ENCODE measurements at places on chromosomes 6 and 20.

DNA sequence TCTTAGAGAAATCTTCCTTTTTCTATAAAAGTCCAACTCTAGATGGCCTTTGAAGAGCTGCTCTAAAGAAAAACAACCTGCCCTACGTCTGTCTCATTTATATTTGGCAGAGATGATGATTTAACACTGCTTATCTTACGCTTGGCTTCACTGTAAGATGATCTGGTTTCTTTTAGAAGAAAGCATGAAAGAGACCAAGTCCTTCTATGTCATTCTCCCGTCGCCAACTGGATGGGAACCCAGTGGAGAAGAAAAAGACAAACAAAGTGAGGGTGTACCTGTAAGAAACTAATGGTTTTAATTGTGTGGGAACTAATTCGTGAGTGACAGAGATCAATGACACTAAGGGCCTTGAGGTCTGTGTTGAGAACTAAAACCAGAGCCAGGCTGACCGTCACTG is 92.8 kb downstream of the MBOAT1 start:
- DNase-seq: no peak

DNA sequence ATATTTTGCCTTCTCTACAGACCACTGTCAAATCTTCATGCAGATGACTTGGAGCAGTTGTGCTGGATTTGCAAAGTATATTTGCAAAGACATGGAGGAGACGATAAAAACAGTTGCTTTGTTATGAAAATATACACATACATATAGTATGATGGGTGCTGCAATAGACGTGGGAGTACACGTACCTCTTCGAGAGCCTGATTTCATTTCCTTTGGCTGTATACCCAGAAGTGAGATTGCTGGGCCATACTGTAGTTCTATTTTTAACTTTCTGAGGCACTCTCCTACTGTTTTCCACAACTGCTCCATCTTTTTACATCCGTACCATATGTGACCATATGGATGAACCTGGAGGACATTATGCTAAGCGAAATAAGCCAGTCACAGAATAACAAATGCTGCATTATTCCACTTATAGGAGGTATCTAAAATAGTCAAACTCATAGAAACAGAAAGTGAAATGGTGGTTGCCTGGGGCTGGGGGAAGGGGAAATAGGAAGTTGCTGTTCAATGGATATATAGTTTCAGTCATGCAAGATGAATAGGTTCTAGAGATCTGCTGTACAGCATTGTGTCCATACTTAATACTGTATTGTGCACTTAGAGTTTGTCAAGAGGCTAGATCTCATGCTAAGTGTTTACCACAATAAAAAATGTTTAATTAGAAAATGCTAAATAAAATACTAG is 223.8 kb downstream of the HAO1 start:
- DNase-seq: no peak

DNA sequence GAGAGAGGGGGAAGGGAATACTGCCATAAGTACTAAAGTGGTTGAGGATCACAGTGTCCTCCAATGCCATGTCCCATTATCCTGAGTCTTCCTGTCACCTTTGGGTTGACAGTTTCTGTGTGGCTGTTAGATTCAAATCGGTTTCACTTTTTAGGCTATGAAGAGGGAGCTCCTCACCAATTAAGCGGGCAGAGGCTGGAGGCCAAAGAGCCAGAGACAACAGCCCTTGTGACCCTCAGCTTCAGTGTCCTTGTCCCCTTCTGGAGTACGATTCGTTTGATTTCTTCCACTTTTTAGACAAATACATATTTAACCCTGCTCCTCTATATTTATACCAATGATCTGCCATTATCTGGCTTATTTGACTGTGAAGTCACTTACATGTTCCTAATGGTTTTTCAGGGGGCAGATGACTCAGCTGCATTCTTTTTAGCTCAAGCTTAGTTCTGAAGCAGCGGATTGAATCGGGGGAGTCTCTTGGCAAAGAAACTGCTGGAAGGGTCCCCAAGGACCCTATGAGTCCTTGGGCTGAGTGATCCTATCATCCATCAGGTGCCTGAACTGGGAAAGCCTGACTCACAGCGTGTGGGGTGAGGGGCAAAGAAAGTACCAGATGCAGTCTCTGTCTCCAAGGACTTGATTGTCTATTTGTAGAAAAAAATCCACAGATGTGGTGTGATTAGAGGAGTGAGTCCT is 18.2 kb downstream of the FERMT1 start:
- no peak for DNase-seq

GRCh38 chr20:43799150-43799711 is 72.4 kb upstream of the GTSF1L start:
- no peak for DNase-seq

GRCh38 chr6:101961357-101961756 is 567.8 kb downstream of the GRIK2 start:
- no peak for DNase-seq

- no peak for DNase-seq
Observed at GRCh38 chr6:151652325-151652724, 155.2 kb upstream of the ESR1 start.

DNA sequence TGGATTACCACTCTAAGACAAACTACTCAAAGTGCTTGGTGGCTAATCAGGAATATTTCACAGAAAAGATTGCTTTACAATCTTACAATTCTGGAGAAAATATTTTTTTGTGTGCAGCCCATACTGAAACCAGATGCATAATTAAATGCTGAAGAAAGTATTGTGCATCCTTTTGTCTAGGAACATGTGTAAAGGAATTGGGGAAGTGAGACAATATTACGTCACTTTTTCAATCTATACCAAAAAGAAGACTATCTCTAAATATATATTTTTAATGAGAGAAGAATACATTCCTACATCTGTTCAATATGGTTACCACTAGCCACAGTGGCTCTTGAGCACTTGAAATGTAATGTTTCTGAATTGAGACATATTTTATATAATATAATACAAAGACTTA is 992.5 kb upstream of the ADGRB3 start:
- no peak for DNase-seq

- no peak for DNase-seq
Observed at GRCh38 chr6:170374571-170375444, 68.2 kb downstream of the FAM120B start.

DNA sequence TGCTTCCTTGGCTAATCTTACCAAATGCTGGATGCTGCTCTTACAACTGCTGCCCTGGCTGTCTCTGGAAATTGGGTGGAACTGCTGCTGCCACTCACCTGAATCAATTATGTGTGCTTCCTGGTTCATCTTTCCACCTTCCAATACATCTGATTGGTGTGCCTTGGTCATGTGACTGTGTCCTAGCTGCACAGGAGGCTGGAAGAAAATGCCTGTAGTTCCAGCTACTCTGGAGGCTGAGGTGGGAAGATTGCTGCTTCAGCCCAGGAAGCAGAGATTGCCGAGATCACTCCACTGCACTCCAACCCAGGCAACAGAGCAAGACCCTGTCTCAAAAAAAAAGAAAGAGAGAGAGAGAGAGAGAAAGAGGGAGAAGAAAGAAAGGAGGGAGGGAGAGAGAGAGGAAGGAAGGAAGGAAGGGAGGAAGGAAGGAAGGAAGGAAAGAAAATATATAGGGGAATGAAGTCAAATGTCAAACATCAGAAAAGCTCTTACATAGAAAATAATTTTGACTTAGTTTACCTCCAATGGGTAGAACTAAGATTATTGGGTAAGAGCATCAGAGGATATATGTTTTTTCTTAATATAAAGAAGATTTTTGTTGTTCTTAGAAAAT is 14.1 kb upstream of the PPARD start:
- DNase-seq: no peak

DNA sequence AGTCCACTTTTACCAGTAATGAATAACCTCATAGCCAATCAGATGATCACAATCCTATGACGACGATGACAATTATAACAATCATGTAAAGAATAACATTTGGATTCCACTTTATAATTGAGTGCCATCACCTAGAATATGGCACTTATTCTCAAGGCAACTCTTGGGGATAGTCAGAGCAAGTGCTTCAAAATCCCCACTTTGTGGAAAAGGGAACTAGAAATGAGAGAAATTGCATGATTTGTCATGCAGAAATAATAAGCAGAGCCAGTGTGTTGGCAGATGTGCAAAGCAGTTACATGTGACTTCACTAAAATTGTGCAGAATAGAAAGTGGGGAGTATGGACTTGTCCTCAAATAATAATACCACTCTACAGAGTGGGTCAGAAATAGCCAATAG is 41.3 kb downstream of the FRK start:
- no peak for DNase-seq

GRCh38 chr6:13334953-13335352 is 6.6 kb upstream of the TBC1D7 start:
- no peak for DNase-seq

- DNase-seq: no peak
Observed at GRCh38 chr6:45185403-45186251, 142.5 kb upstream of the RUNX2 start.

DNA sequence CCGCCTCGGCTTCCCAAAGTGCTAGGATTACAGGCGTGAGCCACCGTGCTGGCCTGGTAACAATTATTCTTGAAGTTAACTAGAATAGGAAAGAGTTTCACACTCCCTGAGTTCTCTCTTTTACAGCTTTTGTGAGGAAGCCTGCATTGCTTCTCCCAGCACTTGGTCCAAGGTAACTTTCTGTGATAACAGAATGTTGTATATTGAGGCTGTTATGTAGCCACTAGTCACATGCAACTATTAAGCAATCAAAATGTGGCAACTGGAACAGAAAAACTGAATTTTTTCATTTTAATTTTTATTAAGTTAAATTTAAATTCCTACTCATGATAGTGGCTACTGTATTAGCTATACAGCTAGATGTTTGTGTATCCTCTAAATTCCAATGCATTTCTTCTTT is 2.5 kb downstream of the TRIM38 start:
- DNase-seq: no peak

DNA sequence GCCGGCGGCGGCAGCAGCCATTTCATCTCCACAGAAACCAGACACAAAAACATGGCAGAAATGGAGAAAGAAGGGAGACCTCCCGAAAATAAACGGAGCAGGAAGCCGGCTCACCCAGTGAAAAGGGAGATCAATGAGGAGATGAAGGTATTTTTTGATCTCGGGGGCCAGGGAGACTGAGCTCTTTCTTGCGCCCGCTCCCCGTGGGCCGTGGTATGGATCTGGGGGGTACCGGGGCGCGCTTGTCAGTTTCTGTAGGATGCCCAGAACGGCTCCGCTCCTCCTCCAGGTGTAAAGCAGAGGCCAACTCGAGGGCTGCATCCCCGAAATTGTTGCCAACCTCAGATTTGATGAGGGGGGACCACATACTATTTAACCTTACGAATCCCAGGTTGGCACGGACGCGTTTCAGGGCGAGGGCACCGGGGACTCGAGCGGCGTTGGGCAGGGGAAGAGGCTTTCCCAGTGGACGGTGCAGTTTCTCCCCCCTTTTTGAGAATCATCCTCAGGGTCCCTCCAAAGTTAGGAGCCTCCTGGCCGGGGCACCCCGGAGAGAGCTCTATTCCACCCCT is 735 bp downstream of the SOBP start:
- DNase-seq: no peak

- no peak for DNase-seq
Observed at GRCh38 chr20:11389186-11389585, 528.5 kb upstream of the BTBD3 start.

- DNase-seq: no peak
Observed at GRCh38 chr6:81767163-81767891, 14.8 kb upstream of the TENT5A start.

- DNase-seq: no peak
Observed at GRCh38 chr20:5880326-5880725, 70.0 kb downstream of the TRMT6 start.

- peak; percentile 84 for DNase-seq
Observed at GRCh38 chr20:63351811-63352591, 9.1 kb downstream of the CHRNA4 start.

DNA sequence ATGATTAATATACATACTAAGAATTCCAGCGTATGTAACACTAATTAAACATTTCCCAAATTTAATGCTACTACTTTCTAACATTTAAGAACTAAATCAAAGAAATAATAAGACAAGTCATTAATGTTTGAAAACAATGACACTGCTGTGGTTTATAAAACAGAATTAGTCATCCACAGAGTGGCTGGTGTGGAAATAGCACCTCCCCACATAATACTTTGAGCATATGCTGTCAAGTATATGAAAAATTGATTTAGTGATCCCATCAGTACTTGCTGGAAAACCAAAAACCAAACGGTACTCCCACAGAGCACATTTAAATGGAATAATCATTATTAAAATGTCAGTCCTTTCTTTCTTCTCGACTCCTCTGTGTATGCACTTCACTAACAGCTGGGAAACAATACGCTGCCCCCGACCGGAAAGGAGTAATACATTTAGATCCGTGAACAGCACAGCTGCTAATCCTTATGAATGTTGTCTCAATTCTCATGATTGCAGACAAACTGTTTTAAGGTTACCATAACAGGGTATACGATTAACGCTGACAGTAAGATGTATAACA is 78.4 kb downstream of the PREP start:
- DNase-seq: no peak

DNA sequence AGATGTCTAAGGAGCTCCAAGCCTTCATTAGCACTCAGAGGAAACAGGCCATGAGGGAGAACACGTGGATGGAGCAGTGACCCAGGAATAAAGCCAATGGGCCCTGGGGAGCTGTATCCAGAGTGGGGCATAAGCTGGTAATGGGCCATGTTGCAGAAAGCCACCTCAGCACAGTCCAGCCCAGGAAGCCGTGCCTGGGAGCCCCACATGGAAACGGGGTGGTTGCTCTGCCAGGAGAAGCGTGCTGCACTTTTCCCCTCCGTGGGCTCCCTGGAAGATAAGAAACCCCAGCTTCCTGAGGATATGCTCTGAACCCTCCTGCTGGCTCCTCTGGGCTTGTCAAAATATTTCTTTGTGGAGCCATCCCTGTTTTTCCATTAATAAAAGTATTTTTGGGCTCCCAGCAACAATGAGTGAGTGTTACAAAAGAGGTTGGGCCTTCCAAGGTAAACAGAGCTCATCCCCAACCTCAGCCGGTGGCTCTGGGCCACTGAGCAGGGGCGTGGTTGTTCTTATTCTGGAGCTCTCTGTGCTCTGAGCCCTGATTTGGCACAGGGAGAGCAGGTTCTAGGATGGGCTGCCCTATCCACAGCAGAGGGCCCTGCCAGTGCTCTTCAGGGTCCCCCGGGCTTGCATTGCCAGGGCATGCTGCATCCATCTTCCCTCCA is 31.2 kb upstream of the NFATC2 start:
- DNase-seq: no peak

DNA sequence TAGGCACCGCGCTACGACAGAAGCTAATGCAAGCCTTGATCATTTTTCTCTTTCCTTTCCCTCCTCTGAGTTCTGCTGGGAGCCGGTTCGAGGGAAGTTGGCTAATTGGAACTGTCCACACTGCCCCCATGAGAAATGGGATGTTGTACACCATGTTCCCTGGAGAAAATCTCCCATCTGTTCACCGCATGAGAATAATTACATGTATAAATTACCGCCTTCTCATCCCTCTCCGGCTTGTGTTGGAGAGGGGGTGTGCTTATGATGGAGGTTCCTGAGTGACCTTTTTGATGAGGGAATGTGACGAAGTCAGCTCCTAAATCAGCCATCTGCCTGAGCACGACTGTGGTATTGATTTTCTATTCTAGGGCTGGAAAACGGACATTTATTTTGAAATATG is 320.2 kb upstream of the SULF2 start:
- peak; percentile 29 for DNase-seq
